GOT3 (cell line): ENCODE measurements at places on chromosomes 5 and 9.

GRCh38 chr5:136642976-136643375 is 277.6 kb upstream of the TRPC7 start:
- DNase-seq: no peak

- no peak for DNase-seq
Measured at GRCh38 chr5:58378613-58379390, 81.1 kb downstream of the PLK2 start.

DNA sequence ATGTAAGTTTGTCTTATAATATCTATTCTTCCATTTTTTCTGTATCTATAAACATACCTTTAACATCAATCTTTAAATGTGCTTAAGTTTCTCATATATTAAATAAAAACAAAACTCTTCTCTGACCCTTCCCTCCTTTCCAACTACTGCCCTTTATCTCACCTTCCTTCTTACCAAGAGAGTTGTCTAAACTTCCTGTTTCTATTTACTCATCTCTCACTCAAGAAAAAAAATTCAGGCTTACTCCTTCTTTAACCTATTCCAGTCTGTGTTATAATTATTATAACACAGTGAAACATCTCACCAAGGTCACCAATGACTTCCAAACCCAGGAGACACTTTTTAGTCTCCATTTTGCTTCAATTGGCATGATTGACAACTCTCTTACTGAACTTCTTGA is 140.9 kb downstream of the CCDC171 start:
- DNase-seq: no peak

- DNase-seq: no peak
Measured at GRCh38 chr5:141084487-141084989, 9.9 kb upstream of the PCDHB2 start.

DNA sequence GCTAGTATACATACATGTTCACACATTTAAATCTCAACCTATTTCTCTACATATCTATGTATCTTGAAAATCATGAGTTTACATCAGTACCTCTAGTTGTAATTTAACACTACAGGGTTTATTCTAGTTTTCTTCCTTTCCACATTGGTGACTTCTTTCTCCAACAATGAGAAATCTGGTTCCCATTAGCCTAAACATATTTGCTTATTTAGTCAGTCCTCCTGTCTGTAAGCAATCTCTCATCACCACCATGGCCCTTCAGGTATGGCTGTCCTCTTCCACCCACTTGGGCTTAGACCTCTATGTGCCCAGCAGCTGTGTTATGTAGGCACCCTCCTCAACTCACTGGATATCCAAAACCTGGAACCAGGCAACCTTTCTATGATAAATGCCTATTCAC is 8.0 kb upstream of the SPATA31D1 start:
- DNase-seq: no peak

- no peak for DNase-seq
Measured at GRCh38 chr5:15008921-15009320, 137.3 kb upstream of the ANKH start.

GRCh38 chr5:39080597-39081204 is 6.5 kb upstream of the RICTOR start:
- no peak for DNase-seq

- no peak for DNase-seq
Measured at GRCh38 chr9:128773049-128773448, 1.3 kb upstream of the ZER1 start.

GRCh38 chr9:100729336-100729895 is 151.5 kb downstream of the CAVIN4 start:
- no peak for DNase-seq

GRCh38 chr5:56211298-56211865 is 21.7 kb downstream of the ANKRD55 start:
- peak; percentile 18 for DNase-seq

- no peak for DNase-seq
Measured at GRCh38 chr5:83595217-83595616, 123.7 kb downstream of the VCAN start.

- DNase-seq: no peak
Measured at GRCh38 chr5:73763300-73764032, 137.5 kb downstream of the ARHGEF28 start.

- DNase-seq: no peak
Measured at GRCh38 chr5:170650850-170651249, 132.7 kb upstream of the GABRP start.

- DNase-seq: no peak
Measured at GRCh38 chr5:116681334-116682013, 106.9 kb upstream of the SEMA6A start.

DNA sequence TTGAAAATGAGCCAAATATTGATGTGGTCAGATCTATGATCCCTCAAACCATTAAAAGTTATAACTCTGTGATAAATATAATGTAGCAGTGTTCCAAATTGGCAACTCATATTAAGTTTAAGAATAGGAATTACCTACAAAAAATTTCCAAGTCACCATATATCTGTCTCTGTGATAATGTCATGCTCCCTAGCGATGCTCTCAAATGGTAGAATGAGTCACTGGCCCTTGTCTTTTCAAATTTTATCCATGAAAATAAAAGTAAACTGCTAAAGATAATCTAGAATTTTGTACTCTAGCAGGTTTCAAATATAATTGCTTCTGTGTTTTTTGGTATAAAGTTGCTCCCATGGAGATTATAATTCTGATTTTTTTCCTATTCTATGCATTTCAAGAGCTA is 277.1 kb downstream of the PDE4D start:
- DNase-seq: no peak

- DNase-seq: no peak
Measured at GRCh38 chr5:154647114-154647760, 107.9 kb upstream of the LARP1 start.

GRCh38 chr5:78568676-78569075 is 79.9 kb downstream of the LHFPL2 start:
- no peak for DNase-seq

- DNase-seq: no peak
Measured at GRCh38 chr5:174545926-174546325, 178.5 kb upstream of the MSX2 start.

GRCh38 chr9:123329329-123329955 is 26.6 kb upstream of the CRB2 start:
- DNase-seq: no peak

DNA sequence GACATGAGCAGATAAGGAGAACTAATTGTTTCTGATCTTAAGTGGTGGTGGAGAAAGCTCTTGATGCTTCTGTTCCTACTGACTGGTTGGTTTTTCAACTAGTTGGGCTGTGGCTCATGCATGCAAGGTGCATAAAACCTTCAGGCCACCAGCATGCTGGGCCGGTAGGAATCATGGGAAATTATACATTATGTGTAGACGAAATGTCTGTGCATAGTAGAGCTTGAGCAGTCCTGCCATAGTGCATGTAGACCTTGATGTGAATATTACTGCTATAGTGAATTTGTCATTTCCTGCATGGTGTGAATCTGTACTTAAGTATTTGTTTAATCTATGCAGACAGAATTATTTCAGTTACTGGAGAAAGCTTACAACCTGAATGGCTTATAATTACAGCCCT is 433.6 kb upstream of the ADAMTSL1 start:
- no peak for DNase-seq

DNA sequence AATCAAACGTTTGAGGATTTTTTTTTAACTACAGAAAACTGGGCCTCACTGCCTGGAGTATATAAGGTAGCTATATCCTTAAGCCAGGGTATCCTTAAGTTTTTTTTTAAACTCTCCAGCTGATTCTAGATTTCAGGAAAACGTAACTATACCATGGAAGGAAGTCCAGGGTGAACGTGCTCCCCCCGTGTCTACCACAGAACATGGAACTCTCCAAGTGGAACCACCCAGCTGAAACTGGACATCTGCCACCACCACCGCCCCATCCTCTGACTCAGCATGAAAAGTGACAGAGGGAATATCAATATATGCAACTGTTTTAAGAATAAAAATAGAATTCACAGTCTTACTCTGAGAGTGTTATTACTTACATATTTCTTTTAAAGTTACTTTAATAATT is 61.3 kb downstream of the DROSHA start:
- no peak for DNase-seq

- no peak for DNase-seq
Measured at GRCh38 chr5:77995793-77996409, 219.8 kb upstream of the TBCA start.

DNA sequence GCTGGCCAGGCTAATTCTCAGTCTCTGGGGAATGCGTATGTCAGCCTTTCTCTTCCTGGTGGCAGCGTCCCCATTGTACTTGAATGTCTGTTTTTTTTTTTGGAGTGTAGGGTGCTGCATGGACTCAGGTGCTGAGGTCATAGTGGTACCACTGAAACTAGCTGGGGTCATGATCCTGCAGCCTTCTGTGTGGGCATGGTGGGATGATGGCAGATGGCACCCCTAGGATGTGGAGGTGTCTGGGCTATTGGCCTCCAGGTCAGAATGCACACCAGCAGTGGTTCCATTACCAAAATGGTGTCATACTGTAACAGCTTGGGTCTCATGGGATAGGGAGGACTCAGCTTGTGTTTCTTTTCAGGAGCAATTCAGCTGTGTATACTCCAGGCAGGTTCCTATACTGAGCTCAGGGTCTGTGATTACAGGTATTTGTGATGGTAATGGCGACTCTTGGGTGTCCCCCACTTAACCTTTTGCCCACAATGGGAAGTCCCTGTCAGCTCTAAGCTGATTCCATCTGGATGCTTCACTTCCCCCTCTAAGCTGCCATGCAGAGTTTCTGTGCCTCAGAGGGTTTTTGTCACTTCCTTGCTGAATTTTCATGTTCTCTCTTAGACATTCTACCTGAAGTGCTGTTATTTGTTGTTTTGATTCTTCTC is 17.9 kb downstream of the HSD17B4 start:
- no peak for DNase-seq

DNA sequence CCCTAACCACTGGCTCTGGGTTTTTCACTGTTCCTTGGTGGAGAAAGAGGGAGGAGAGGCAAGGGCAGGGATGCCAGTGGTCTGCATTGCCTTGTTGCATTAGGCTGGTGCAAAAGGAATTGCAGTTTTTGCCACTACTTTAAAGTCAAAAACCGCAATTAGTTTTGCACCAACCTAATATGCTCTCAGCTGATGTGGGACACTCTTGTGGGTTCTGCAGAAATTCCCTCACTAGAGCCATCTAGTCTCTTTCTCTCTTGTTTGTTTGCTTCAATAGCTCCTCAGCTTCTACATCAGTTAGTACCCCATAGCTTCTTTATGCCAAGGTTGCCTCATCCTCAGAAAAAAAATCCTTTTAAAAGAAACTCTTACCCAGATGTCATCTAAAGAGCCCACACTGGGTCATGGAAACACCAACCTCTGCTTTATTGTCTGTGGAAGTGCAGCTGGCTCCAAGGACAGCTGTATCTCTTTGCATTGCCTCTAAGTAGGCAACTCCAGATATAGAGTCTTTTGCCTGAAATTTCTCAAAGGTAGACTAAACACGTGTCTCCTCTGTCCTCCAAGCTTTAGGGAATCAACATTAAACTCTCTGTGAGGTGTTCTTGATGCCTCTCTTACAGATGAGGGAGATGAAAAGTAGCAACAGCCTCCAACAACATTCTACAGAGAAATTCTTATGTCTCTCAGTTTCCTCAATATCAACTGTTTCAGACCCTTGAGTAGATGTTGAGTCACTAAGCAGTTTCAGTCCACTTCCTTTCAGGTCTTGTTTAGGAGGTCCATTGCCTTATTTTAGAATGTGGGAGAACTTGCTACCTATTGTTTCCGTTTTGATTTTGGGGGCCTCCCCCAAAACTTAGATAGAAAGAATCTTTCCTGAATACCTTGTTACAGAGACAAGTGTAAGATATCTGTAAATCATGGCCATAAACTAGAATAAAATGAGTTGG is 84.9 kb upstream of the MEF2C start:
- DNase-seq: no peak

DNA sequence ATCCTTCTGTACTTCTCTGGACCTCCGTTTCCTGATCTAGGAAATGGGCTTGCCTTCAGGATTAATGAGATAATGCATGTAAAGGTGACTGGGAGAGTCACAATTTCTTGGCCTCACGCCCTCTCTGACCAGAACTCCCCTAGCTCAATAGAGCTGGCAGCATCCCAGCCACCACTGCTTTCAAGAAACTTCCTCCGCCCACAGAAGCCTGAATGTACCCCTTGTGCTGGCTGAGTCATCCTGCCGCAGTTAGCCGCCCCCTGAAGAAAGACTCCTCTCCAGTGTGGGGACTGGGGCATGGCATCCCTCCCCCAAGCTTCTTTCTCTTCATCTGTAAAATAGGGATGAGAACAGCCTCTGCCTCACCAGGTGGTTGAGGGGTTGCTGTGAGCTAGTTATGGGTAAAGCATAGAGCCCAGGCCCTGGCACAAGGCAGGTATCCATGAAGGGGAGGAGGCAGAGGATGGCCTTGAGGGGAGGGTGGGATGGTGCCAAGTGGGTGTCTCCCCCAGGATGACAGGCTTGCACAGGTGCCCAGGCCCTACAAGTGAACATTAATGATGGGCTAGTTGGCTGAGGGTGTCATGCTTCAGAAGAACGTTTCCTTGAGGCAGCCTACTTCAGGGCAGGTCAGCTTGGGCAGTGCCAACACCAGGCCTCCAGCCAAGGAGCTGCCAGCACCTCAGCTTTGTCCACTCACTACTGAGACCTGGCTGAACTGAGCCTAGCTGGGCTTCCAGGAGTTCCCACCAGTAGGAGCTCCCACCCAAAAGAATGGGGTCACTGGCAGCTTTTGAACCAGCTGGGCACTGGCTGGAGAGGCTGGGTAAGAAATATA is 3.4 kb downstream of the PDLIM4 start:
- DNase-seq: no peak

DNA sequence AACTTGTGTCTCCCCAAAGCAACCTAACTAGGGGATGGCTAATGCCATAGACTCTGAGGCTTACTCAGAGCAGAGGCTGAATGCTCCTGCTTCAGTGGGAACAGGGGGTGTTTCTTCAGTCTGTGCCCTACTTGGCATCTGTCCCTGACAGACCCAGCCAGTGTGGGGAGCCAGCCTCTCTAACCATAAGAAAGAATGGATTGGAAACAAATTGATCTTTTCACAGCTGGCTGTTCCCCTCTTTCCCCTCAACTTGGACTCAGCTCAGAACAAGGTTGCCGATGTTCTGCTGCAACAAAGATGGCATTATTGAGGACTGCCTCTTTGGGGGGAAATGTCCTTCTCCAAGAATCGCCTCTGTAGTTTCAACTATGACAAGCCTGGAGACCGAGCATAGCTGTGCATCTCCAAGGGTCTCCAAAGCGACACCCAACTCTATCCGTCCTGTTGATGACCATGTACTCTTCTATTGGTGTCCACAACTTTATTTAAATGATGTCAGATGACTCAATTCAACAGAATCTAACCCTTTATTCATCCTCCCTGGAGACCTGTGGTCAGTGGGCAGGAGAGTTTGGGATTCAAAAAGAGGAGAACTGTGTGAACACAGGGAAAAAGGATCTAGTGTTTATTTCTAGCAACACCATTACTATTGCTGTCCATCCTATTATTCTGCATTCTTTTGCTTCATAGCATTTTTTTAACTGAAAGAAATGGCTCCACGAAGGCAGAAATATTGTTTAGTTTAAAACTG is 24.7 kb upstream of the TNC start:
- DNase-seq: no peak

GRCh38 chr5:149937610-149938009 is 7.0 kb downstream of the PDE6A start:
- DNase-seq: no peak
